ENCODE measurements at places on chromosomes 1 and 21. TPM values are rescaled to one million over a fixed set of nuclear protein-coding genes. Genes with fewer than 3 reads are reported as not detected.

- H3K4me1 ChIP-seq, result no peaks in the 10 kb centered on the region
- no peak overlapping the region for H3K27ac ChIP-seq
- H3K27me3 ChIP-seq, result no peaks in the 10 kb centered on the region
- H3K36me3 ChIP-seq, result no peaks in the 10 kb centered on the region
- DNase-seq, result no peak
- H3K4me3 ChIP-seq, result no peak overlapping the region
These were observed 58.9 kb upstream of the NEK2 start for GRCh38 chr1:211734359-211734758.

DNA sequence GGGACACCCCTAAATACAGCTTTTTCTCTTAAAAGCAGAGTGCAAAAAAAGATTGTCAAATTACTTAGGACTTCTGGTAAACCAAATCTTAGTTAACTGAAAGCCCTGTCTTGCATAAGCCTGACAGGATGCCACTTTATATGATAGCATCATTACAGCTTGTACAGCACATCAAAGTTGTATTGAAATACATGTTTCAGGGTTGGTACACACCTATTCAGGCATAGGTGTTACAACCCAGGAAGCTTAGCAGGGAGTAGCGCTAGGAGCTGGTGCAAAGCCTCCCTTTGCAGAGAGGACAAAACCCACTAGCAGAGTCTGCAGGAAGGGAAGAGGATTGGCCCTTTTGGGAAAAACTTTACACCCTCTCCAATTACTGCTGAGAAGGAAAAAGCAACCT is 258.9 kb upstream of the SGIP1 start:
- no peak for DNase-seq
- no peak overlapping the region for H3K4me3 ChIP-seq
- peaks cover 18% of the 10 kb centered on the region for H3K4me1 ChIP-seq
- H3K27ac ChIP-seq, result no peak overlapping the region
- H3K27me3 ChIP-seq, result no peaks in the 10 kb centered on the region

GRCh38 chr1:246329900-246330299 is 177.2 kb downstream of the SMYD3 start:
- H3K4me3 ChIP-seq, result no peak overlapping the region
- H3K4me1 ChIP-seq, result no peaks in the 10 kb centered on the region
- H3K27ac ChIP-seq, result no peak overlapping the region
- H3K27me3 ChIP-seq, result no peaks in the 10 kb centered on the region
- no peak for DNase-seq

DNA sequence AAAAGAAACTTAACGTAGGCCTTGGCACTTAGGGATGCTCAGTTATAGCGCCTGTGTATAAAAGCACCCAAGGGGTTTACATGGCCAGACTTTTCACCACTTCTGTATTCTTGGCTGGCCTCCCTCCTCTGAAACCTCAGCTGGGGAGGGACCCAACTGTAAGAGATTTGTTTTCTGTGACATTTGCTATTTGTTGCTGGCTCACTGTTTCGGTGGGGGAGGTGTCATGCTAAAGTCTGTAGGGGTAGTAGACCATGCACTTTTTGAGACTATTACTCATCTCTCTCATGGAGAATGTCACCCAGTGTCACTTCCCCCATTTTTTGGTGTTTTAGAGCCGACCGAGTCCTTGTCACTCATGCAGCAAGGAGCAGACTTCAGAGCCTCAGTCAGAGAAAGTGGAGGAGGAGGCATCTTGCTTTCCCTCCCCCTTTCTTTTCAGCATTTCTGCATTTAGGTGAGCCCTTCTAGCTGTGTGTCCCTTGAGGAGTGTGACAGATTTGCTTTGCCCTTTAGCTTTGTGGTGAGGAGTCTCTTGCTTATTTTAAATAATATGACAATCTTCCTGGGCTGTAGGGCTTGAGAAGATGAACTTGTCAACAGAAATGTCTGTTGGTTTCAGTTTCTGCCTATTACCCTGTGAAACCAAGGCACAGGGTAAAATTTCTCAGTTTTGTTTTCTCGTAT is 160.1 kb downstream of the FASLG start:
- no peaks in the 10 kb centered on the region for H3K27me3 ChIP-seq
- peaks cover 4% of the 10 kb centered on the region for H3K4me1 ChIP-seq
- H3K27ac ChIP-seq, result peak overlapping the region; percentile 10
- DNase-seq, result no peak
- H3K4me3 ChIP-seq, result no peak overlapping the region

DNA sequence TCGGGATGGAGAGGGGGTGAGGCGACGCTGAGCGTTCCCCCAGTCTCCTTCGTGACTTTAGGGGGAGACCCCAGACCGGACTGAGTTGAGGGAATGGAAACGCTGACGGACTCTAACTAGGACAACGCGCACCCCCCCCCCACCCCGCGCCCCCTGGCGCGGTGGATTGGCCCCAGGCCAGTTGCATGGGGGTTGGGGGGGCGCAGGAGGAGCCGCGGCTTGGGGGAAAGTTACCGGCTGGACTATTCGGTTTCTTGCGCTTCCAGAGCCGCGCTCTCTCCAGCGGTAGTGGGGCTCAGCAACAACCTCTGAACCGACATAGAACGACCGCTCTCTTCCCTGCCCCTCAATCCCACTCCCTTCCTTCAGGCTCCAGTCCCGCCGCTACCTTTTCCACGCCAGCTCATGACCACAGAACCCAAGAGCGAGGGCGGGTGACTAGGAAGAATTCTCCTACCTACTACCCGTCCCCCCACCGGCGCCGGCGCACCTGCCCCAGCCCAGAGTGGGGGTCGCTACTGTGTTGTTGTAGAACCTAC is 694 bp downstream of the ZBTB7B start:
- no peaks in the 10 kb centered on the region for H3K36me3 ChIP-seq
- H3K27me3 ChIP-seq, result no peaks in the 10 kb centered on the region
- peak overlapping the region; percentile 97 for H3K27ac ChIP-seq
- peak; percentile 48 for DNase-seq
- H3K4me3 ChIP-seq, result peak overlapping the region; percentile 92

GIPC2 gene
- total RNA-seq, result 2.5 TPM

GRCh38 chr1:212930986-212931678 is 19.2 kb upstream of the VASH2 start:
- no peak for DNase-seq
- no peak overlapping the region for H3K27ac ChIP-seq
- H3K36me3 ChIP-seq, result no peaks in the 10 kb centered on the region
- H3K4me3 ChIP-seq, result no peak overlapping the region
- peaks cover 2% of the 10 kb centered on the region for H3K4me1 ChIP-seq

GRCh38 chr1:228448372-228448771 is 31.7 kb upstream of the TRIM17 start:
- H3K27me3 ChIP-seq, result no peaks in the 10 kb centered on the region
- H3K36me3 ChIP-seq, result no peaks in the 10 kb centered on the region
- H3K4me1 ChIP-seq, result peaks cover 14% of the 10 kb centered on the region
- no peak overlapping the region for H3K27ac ChIP-seq
- DNase-seq, result no peak

TLCD4 gene
- 12.8 TPM for total RNA-seq

- H3K4me3 ChIP-seq, result no peak overlapping the region
- H3K4me1 ChIP-seq, result no peaks in the 10 kb centered on the region
- H3K27me3 ChIP-seq, result no peaks in the 10 kb centered on the region
- H3K27ac ChIP-seq, result no peak overlapping the region
- no peak for DNase-seq
These were observed 188.4 kb downstream of the BACH1 start for GRCh38 chr21:29487154-29487553.

TIE1 gene
- 52.3 TPM for total RNA-seq

GRCh38 chr21:29896884-29897283 is 42.9 kb downstream of the GRIK1 start:
- no peak overlapping the region for H3K4me3 ChIP-seq
- no peak for DNase-seq
- H3K4me1 ChIP-seq, result no peaks in the 10 kb centered on the region
- H3K36me3 ChIP-seq, result no peaks in the 10 kb centered on the region
- no peaks in the 10 kb centered on the region for H3K27me3 ChIP-seq

GRCh38 chr1:11578004-11578403 is 76.2 kb downstream of the FBXO2 start:
- no peak overlapping the region for H3K27ac ChIP-seq
- no peaks in the 10 kb centered on the region for H3K36me3 ChIP-seq
- no peak overlapping the region for H3K4me3 ChIP-seq
- H3K27me3 ChIP-seq, result peaks cover 10% of the 10 kb centered on the region

DNA sequence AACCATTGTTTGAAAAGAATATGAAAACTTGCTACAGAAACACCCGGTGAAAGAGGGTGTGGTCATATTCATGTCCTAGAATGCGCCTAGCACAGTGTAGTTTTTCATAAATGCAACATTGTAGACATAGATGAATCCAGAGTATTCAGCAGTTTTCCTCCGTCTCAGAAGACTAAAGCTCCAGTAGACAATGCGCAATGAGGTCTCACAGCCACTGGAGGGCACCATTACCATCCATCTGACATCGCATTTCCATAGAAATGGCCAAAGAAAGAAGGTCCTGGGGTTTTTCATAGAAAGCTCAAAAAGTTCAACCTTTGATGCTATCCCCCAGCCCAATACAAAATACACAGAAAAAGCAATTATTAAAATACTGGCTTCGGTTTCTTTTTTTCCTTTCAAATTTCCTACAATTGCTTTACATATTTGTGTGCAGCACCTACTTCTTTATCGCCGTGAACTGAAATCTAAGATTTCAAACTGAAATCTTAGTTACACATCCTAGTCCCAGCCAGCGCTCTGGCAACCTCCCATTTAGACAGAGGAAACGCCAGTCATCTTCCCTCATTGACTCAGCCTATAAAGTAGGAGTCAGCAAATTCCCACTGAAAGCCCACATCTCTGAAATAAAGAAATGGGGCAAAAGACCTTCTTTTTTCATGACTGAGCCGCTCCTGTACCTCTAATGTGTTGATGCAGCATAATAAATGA is 3.9 kb upstream of the CD58 start:
- no peak overlapping the region for H3K27ac ChIP-seq
- no peaks in the 10 kb centered on the region for H3K27me3 ChIP-seq
- no peak overlapping the region for H3K4me3 ChIP-seq
- peak; percentile 69 for DNase-seq
- no peaks in the 10 kb centered on the region for H3K36me3 ChIP-seq
- peaks cover 4% of the 10 kb centered on the region for H3K4me1 ChIP-seq

DNA sequence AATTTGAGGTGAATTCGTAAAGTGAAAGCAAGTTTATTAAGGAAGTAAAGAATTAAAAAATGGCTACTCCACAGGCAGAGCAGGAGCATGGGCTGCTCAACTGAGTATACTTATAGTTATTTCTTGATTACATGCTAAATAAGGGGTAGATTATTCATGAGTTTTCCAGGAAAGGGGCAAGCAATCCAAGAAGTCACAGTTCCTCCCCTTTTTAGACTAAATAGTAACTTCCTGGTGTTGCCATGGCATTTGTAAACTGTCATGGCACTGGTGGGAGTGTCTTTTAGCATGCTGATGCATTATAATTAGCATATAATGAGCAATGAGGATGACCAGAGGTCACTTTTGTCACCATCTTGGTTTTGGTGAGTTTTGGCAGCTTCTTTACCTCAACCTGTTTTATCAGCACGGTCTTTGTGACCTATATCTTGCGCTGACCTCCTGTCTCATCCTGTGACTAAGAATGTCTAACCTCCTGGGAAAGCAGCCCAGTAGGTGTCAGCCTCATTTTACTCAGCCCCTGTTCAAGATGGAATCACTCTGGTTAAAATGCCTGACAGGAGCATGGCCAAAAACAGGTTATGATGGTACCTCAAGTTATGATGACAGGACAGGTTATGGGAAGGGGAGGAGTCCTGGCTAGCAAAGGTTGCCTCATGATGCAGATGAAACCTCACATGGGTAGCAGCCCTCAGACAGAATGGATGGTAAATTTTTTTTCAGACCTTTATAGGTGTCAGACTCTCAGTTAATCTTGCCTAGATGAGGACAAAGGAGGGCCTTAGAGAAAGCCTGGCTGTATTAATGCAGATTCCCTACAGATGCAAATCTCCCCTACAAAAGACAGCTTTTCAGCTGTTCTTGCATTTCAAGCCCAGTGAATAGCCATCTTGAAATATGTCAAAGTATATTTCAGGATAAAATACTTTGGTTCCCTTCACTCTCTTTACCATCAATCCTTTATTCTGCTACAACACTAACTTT is 49.7 kb downstream of the SIPA1L2 start:
- H3K27me3 ChIP-seq, result no peaks in the 10 kb centered on the region
- peaks cover 11% of the 10 kb centered on the region for H3K4me1 ChIP-seq
- DNase-seq, result no peak
- H3K27ac ChIP-seq, result peak overlapping the region; percentile 37
- H3K36me3 ChIP-seq, result no peaks in the 10 kb centered on the region

PATJ gene
- 40.4 TPM for total RNA-seq

CFAP74 gene
- 7.3 TPM for total RNA-seq

- no peaks in the 10 kb centered on the region for H3K27me3 ChIP-seq
- no peak for DNase-seq
- no peak overlapping the region for H3K27ac ChIP-seq
- H3K4me3 ChIP-seq, result no peak overlapping the region
- no peaks in the 10 kb centered on the region for H3K4me1 ChIP-seq
- no peaks in the 10 kb centered on the region for H3K36me3 ChIP-seq
These were observed 26.3 kb downstream of the SLC37A1 start for GRCh38 chr21:42539931-42540343.

DNA sequence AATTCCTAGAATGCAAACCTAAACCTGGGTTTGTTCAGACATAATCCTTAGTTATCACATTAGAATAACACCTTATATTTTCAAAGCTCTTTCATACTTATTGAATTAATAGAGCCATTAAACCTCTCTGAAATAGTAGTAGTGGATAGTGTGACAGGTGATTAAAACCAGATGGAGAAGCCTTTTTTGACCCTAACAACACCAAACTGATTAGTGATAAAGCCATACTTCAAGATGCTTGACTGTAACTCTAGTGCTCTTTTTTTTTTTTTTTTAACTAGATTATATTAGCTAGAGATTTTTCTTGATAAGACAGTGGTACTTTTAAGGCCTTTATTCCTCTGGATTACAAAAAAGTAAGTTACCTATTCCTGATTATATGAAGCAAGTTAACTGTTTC is 190.1 kb downstream of the ST6GALNAC3 start:
- no peaks in the 10 kb centered on the region for H3K27me3 ChIP-seq
- peaks cover 16% of the 10 kb centered on the region for H3K4me1 ChIP-seq
- H3K27ac ChIP-seq, result no peak overlapping the region
- H3K4me3 ChIP-seq, result no peak overlapping the region

- no peaks in the 10 kb centered on the region for H3K27me3 ChIP-seq
- no peak overlapping the region for H3K27ac ChIP-seq
- H3K36me3 ChIP-seq, result no peaks in the 10 kb centered on the region
- peaks cover 2% of the 10 kb centered on the region for H3K4me1 ChIP-seq
These were observed 43.4 kb downstream of the PKP1 start for GRCh38 chr1:201326710-201327109.

KRTAP19-3 gene
- not detected for total RNA-seq

- H3K36me3 ChIP-seq, result no peaks in the 10 kb centered on the region
- no peak for DNase-seq
- no peak overlapping the region for H3K4me3 ChIP-seq
- no peaks in the 10 kb centered on the region for H3K27me3 ChIP-seq
These were observed 503.9 kb upstream of the USP24 start for GRCh38 chr1:55718758-55719671.

GRCh38 chr1:45299981-45300668 is 26.6 kb upstream of the HPDL start:
- no peaks in the 10 kb centered on the region for H3K4me1 ChIP-seq
- no peaks in the 10 kb centered on the region for H3K27me3 ChIP-seq
- no peak overlapping the region for H3K4me3 ChIP-seq
- H3K36me3 ChIP-seq, result no peaks in the 10 kb centered on the region
- H3K27ac ChIP-seq, result no peak overlapping the region

GRCh38 chr1:218341325-218341724 is 3.8 kb upstream of the TGFB2 start:
- no peaks in the 10 kb centered on the region for H3K36me3 ChIP-seq
- no peaks in the 10 kb centered on the region for H3K27me3 ChIP-seq
- no peak for DNase-seq

All from lung (tissue), 17 donors.